ENCODE measurements at places on chromosomes 11 and 22. TPM values are rescaled to one million over a fixed set of nuclear protein-coding genes. Genes with fewer than 3 reads are reported as not detected.

MS4A15 gene
- not detected for total RNA-seq

LARGE1 gene
- total RNA-seq = 5.0 TPM

BANF1 gene
- total RNA-seq = 479 TPM

SERPIND1 gene
- not detected for total RNA-seq

OR5P2 gene
- not detected for total RNA-seq

AMPD3 gene
- 7.5 TPM for total RNA-seq

MYO7A gene
- total RNA-seq = 1.3 TPM

ELFN2 gene
- 6.0 TPM for total RNA-seq

GPR137 gene
- 35.7 TPM for total RNA-seq
